Hematopoietic multipotent progenitor cell (in vitro differentiated cells): ENCODE measurements at places on chromosomes 3 and 15.
A peak's percentile ranks its signal among the peaks of the same experiment; 100 is the strongest.

DNA sequence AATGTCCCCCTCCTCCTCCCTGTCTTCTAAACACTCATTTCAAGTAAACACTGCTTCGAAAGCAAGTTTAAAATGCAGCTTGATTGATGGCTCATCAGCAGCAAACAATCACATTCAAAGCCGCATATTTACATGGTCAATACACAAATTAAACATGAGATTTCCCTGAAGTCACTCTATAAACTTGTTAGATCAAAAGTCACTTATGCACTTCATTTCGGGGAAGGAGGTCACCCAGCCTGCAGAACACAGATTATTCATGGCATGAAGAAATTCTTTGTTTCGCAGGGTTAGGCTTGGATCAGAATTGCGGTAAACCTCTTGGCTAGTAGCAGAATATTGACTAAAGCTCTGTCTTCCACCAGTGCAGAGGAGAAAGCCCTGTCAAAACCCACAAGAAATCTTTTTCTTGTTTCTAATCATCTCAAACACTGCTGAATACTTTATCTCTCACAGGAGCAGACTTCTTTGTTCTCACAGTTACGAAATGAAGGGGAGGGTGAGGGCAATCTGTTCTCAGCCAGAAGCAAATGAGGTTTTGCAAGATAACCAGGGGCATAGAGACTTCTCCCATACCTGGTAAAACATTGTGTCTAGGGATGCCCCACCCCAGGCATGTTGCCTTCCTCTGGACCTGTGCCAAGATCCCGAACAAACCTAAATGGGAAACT is 133.3 kb upstream of the CHL1 start:
- no peak for DNase-seq

DNA sequence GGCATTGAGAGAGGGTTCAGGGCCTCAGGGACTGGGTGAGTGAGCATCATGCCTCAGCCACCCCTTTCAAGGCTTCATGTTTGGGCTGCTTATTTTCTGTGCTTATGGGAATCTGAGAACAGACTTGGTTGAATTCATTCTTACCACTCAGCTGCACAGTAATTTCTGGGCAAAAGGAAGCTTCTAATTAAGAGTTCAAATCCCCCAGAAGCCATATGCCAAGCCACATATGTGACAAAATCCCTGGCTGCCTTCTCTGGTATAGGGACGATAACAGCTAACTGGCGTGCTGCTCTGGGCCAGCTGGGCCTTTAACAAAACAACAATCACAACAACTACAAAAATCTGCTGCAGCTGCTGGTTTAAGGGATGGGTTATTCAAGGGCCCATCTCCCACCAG is 181.0 kb upstream of the ANKRD28 start:
- DNase-seq = no peak

- DNase-seq = no peak
Measured at GRCh38 chr15:68427963-68428362, 4.0 kb downstream of the ITGA11 start.

GRCh38 chr3:30292192-30292893 is 314.1 kb upstream of the TGFBR2 start:
- DNase-seq = no peak

DNA sequence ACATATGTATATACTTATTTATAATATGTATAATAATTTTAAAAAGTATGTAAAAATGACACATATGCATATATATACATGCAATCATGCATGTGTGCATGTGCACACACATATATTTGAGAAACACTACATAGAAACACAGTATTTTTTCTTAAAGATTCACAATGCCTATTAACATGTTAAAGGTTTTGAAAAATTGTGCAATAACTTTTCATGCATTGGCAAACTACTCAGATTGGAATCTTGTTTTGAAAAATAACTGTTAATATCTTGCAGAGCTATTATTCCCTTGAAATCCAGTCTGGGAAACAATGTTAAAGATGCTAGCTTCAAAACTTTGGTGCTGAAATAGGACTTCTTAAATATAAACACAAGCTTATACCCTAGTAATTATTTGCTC is 256.2 kb upstream of the P2RY1 start:
- DNase-seq = no peak

DNA sequence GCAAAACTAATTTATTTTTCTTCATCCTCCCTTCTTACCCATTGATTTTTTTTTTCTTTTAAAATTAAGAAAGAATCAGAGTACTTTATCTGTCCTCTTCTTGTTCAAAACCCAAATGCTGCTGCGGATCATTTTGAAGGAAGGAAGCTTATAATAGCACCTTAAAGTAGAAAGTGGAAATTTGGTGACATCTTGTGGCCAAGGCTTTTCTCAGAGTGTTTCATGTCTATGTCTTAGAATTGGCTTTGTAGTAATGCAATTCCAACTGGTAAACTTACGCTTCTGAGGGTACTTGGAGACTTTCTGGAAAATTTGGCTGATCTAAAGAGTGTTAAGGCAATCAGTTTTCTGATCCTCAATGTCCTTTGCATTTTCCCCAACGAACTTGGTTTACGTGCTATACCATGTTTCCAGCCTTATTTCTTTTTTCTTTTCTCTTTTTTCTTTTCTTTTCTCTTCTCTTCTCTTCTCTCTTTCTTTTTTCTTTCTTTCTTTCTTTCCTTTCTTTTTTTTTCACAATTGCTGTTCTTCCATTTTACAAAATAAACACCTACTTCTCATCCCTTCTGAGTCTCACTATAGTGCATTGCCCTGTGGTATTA is 30.7 kb downstream of the C3orf38 start:
- DNase-seq = peak; percentile 50

GRCh38 chr15:65757256-65757655 is 34.8 kb downstream of the DENND4A start:
- DNase-seq = no peak

GRCh38 chr3:32374788-32375595 is 16.7 kb upstream of the CMTM7 start:
- peak; percentile 91 for DNase-seq

GRCh38 chr3:171790898-171791691 is 19.2 kb downstream of the PLD1 start:
- DNase-seq = no peak

- DNase-seq = no peak
Measured at GRCh38 chr3:46559091-46559704, 6.9 kb downstream of the LRRC2 start.
